ENCODE measurements at places on chromosomes 1 and 21.

DNA sequence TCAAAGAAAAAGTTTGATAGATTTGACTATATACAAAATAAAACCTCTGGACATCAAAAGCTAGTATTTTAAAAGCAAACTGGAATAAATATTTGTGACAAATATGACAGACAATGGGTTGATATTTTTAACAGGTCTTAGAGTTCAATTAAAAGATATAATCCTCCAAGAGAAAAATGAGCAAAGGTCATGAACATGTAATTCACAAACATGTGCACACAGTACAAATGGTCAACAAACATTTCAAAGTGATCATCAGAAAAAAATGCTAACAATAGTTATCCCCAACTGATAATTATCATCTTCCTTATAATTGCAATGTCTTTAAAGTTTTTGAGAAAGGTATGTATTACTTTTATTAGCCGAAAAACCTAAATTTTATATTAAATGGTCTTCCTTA is 32.0 kb downstream of the WDR64 start:
- DNase-seq: no peak

DNA sequence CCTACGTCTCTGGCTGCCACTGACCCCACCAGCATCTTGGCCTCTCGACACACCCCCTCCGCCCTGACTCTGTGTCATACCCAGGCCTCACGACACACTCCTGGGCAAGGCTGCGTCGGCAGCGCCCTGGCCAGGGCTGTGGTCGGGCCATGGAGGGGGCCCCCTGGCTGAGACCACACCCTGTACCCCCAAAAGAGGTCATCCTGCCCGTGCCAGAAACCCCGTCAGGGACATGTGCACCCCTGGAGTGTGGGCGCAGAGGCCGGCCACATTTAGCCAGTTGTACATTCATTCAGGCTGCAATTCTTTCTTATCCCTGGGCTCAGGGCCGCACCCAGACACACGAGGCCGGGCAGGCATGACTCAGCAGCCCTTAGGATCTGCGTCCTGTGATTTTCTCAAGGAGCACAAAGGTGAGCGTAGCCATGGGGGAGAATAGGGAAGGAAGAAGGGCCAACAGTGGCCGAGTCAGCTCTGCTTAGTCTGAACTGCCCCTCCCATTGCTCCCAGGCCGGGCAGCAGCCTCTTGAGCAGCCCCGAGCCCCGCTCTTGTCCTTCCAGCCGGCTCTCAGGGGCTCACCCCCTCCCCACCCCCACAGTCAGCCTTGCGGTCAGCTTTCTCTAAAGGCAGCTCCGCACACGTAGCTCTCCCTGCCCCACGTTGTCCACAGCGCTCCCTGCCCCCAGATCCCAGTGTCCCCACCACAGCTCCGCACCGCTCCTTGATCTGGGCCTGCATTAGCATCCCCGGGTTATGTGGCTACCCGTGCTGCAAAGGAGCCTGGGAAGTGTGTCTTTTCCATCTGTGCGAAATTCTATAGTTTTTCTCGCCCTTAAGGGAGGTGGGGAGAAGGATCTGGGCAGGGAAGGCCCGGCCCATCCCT is 7.9 kb downstream of the CSTB start:
- no peak for DNase-seq

- DNase-seq: no peak
These were observed 77.9 kb downstream of the GFI1 start for GRCh38 chr1:92408825-92409224.

DNA sequence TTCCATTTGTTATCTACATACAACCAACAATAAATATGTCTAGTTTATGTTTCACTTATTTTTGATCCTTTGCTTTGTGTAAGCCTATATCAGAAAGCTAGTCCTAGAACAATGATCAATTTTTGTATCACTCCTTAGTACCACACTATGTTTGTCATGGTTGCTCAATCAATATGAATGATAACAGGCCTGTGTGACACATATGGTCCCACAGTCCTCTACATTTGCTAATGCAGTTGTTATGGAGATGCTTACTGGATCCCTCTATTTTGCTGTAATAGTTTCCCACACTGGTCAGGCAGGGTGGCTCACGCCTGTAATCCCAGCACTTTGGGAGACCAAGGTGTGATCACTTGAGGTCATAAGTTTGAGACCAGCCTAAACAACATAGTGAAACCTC is 59.1 kb downstream of the ERO1B start:
- DNase-seq: no peak

GRCh38 chr1:19427087-19427781 is 58.1 kb downstream of the CAPZB start:
- no peak for DNase-seq

DNA sequence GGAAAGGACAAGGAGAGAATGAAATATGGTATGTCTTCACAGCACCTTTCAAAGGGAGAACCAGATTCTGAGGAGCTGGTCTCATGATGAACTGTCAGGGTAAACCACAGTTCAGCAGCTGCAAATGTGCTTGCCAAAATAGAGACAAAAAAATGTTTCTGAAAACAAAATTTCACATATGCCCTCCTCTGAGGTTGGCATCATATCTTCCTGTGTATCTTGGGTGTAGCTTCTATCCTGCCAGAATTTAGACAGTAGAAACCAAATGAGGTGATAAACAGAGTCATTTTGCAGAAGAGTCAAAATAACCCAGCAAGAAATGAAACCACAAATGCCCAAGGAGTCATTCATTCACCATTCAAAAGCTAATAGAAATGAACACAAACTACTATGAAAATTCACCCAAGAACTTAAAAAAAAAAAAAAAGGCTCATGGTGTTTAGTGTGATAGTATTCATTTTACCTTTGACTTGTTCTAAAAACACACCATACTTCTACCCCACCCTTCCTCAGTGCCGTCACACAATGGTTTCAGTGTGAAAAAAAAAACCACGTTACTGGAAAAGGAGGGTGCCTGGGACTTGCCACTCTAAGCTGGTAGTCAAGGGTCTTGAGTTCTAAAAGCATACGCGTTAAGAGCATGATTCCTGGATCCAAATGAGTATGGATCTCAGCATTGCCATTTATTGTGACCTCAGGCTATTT is 18.5 kb downstream of the SELL start:
- DNase-seq: no peak

- no peak for DNase-seq
These were observed 28.4 kb upstream of the CASQ2 start for GRCh38 chr1:115796897-115797296.

- DNase-seq: no peak
These were observed 4.3 kb downstream of the ZNF326 start for GRCh38 chr1:89999208-89999607.

- no peak for DNase-seq
These were observed 9.2 kb upstream of the PEF1 start for GRCh38 chr1:31653717-31654473.

DNA sequence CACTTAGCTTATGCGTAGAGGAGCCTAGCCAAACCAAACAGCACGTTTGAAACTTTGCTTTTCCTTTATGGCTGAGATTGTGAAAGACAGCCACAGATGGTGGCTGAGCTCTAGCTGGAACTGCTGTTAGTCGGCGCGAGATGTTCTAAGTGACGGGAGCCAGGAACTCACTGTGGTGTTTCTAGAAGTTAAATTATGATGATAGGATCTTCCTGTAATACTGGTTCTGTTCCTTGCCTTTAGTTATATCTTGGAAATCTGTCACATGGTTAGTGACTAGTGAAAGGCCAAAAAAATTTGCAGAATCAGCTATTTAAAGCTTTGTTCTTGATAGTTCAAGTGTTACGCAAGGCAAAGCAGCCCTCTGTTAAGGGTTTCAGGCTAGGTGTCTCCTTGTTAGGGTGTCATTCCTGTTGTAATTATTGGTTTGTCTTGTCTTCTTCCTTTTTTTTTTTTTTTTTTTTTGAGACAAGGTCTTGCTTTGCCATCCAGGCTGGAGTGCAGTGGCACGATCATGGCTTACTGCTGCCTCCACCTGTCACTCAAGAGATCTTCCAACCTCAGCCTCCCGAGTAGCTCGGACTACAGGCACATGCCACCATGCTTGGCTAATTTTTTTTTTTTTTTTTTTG is 22.6 kb downstream of the AK4 start:
- no peak for DNase-seq

GRCh38 chr1:228410671-228411070 is 4.0 kb upstream of the TRIM11 start:
- DNase-seq: no peak

- DNase-seq: no peak
These were observed 405.9 kb upstream of the B3GALT2 start for GRCh38 chr1:193592317-193592716.

GRCh38 chr1:58032611-58033073 is 513.9 kb downstream of the OMA1 start:
- no peak for DNase-seq

GRCh38 chr1:95582191-95582590 is 348.2 kb downstream of the RWDD3 start:
- DNase-seq: no peak

GRCh38 chr1:205561501-205562203 is 57.2 kb downstream of the CDK18 start:
- DNase-seq: no peak

DNA sequence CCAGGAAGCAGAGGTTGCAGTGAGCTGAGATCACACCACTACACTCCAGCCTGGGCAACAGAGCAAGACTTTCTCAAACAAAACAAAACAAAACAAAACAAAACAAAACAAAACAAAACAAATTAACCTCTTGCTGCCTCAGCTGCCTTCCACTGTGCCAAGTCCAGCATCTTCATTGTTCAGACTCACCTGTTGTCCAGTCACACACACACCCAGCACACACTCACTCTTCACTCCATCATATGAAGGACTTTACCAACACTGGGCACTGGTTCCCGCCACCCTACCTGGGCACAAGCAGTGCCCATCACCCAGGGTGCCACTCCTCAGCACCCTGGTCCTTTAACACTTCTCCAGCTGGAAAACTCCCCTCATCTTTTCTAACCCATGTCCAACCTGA is 14.6 kb downstream of the PYCR2 start:
- DNase-seq: no peak

- DNase-seq: no peak
These were observed 12.3 kb downstream of the LMX1A start for GRCh38 chr1:165344198-165344597.

- DNase-seq: no peak
These were observed 62.4 kb downstream of the FGGY start for GRCh38 chr1:59359325-59359724.

DNA sequence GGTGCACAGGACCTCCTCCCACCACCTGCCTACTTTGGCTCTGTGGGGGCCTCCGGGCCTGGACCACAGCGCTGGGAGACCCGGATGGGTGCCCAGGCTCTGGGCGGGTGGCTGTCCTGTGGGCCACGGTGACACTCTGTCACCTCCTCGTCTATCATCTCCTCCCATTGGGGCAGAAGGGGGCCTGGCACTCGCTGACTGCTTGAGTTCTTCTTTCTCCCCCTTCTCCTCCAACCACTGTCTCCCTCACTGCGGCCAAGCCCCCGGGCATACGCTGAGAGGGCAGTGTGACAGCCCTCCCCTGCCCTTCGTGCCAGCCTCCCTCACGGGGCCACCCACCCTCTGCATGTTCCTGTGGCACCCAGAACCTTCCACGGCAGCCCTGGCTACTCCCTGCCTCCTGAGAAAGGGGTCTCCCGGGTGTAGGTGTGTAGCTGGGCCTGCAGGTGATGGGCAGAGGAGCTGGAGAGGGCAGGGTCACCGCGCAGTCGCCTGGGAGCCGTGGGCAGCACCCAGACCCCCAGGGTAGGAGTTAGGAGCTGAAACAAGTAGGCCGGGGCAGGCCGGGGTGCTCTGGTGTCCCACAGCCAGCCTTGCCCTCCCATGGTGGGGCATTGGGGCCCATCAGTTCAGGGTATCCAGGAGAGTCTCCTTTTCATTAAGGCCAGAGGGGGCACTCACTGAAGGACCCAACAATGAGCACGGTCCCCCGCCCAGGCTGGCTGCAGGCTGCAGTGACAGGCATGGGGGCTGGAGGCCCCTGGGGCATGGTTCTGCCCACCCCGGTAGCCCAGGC is 9.2 kb upstream of the ARF1 start:
- no peak for DNase-seq

DNA sequence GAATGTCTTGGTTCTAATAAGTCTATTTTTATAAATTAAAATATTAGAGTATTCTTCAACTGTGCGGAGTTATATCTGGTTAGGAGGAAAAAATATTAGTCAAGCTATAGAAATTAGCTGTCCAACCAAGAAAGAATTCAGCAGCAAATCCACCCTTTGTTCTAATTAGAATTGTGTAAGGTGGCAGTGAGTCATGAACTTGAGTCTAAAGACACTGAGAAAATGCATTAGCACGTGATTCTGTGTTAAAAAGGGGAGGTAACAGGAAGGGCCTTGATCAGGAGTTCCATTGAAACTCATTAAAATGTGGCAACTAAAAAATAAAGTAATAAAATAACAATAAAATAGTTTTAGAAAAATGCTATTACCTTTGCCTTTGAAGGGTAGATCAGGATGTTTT is 398.2 kb upstream of the RGS18 start:
- DNase-seq: no peak

GRCh38 chr1:74467786-74468377 is 44.5 kb downstream of the LRRC53 start:
- DNase-seq: no peak

DNA sequence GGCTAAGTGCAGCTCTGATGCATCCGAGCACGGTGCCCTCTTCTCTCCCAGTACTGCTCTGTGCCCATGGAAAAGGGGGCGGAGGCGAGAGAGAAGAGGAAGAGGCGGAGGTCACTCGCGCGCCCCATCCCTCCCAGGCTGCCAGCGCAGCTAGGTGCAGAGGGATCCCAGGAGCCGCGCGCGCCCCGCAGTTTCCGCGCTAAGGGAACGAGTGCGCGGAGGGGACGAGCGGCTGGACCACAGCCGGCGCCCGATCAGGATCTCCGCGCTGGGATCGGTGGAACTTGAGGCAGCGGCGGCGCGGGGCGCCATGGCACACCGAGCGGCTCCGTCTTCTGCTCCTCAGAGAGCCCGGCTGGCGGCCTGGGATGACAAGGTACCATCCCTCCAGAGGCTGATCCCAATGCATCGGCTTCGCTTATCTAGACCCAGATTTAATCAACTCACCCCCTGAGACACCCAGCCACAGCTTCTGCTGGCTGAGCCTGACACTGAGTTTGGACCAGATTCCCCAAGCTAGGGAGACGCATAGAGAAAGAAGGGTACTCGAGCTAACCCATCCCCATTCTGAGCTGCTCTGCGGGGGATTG is at the start of gene PTGFR:
Gene PTGFR, plus strand, starts transcription at position 114 of the 590 bp plus-strand sequence. CDS start 1,770 bp downstream, outside the sequence.
- no peak for DNase-seq

DNA sequence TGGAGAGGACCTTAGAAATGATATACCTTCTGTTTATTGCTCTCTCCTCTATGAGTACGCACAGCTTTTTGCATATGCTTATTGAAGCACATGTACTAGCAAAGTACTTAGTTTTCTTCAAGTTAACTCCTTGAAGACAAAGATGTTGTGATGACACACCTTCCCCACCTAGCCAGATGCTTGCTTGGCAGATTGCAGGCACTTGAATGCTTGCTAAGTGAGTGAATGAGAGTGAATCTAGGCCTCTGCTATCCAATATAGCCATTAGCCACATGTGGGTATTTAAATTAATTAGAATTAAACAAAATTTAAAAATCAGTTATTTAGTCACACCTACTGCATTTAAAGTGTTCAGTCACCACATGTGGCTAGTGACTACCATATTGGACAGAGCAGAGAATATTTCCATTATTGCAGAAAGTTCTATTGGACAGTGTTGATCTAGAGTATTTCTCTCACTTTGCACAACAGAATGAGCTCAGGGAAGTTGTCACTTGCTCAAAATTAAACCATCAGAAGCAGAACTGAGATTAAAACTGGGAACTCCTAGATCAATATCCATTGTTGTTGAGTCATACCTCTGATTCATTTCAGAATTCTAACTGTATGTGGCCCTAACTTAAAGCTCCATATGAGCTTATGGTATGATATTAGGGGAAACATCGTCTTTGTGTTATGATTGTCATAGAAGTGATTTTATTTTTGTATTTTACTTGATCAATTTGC is 8.6 kb upstream of the EEIG2 start:
- no peak for DNase-seq

- DNase-seq: no peak
These were observed 53.6 kb downstream of the SLC45A1 start for GRCh38 chr1:8371372-8371991.
